ENCODE measurements at places on chromosomes 16 and 17.
A peak's percentile ranks its signal among the peaks of the same experiment; 100 is the strongest.

DNA sequence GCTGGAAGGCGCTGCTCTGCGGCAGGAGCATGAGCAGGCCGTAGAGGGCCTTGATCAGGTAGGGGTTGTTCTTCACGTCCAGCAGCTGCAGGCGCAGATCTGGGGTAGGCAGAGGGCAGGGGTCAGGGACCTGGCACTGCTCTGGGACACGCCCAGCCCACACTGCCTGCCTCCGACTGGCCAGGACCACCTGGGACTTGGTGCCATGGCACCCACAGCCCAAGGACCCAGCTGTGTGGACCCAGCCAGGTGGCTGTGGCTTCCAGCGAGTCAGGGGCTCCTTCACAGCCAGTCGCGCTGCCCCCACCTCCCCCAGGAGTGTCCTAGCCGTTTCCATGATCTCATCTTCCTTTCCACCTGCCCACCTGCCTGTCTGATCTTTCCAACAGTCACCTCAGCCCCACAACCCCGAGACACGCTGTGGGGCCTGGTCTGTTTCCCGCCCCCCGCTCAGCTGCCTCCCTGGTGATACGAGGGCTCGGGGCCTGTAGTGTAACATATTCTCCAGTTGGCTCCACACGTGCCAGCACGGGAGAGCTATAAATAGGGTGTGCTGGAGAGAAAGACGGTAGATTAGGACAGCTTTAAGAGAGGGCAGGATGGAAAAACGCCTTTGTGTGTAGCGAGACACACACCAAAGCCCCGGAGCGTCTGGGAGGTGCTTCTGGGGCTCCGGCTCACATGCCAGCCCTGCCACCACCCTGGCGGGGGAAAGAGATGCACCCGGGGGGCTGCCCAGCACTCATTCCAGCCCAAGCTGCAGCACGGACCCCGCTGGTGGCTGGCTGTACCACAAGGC is 7.2 kb upstream of the MTSS2 start:
- no peak for DNase-seq

- DNase-seq: no peak
Measured at GRCh38 chr16:86834451-86835035, 256.2 kb downstream of the FOXL1 start.

- no peak for DNase-seq
Measured at GRCh38 chr16:1989209-1990100, at the start of gene SYNGR3. TSS of gene SYNGR3 (plus strand) at chr16:1989970. CDS start at chr16:1990103, 133 bp downstream.

DNA sequence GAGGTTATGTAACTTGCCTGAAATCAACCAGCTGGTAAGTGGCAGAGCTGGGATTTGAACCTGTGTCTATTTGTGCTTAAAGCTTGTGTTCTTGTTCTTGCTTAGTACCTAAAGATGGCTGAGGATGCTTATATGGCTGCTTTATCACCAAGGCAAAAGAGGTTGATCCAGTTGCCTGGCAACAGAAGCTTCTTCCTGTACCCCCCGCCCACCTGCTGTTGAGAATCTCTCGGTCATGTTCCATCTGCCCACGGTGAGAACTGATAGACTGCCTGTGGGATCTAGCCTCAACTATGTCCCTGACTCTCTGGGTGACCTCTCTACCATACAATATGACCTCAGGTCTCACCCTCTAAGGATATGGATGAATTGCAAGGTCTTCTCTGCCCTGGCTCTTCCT is 60.7 kb downstream of the ABCC6 start:
- no peak for DNase-seq

GRCh38 chr17:48420823-48421222 is 9.2 kb downstream of the SKAP1 start:
- DNase-seq: no peak

- no peak for DNase-seq
Measured at GRCh38 chr17:334974-335481, 17.6 kb downstream of the RPH3AL start.

GRCh38 chr17:81334391-81334901 is 39.3 kb upstream of the SLC38A10 start:
- no peak for DNase-seq

GRCh38 chr17:79341816-79342215 is 267.2 kb downstream of the ENGASE start:
- DNase-seq: no peak

DNA sequence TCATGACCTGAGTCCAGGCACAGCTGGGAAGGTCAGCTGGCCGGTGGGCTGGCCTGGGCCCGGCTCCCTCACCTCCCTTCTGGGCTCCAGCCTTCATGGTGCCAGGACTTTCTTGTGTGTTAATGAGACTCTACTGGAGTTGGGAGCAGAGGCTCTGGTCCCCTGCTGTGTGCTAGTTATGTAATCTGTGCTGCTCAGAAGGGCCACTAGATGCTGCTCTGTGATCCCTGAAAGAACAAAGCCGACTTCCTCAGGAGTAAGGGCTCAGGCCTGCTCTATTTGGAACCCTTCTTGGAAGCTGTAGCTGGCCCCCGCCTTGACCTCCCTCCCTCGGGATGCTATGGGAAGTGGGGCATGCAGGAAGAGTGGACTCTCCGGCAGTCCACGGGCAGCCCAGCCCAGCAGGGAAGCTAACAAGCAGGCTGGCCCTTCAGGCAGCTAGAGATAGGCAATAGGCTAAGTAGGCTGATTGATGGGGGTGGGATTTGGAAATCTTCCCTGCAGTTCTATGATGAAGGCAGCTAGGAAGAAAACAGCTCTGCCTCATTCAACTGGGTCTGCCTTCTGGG is 3.3 kb upstream of the CDK5R1 start:
- DNase-seq: no peak

DNA sequence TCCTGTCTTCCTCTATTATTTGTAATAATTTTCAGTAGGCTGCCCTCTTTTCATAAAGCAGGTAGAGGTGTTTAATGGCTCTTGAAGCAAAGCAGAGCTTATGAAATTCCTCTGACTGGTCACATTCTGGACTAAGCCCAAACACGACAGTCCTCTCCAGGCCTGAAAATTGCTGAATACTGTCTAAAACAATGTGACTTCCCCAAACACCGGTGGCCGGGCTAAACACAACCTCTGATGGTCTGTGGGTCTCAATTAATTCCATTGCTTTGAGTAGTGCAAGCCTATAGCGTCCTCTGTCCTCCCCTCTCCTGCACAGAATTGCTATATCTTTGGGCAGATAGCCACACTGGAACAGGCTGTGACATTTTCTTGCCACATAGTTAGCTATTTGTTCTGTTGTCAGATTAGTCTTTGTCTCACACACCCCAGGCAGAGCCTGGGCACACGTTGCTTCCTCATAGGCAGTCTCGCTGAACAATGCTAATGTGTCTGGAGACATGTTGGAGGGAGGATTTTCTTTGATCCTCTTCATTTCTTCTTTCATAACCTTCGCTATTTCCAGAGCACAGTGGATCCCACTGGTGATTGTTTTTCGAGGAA is 10.8 kb upstream of the SLFN12L start:
- no peak for DNase-seq

GRCh38 chr17:39270923-39271322 is 45.2 kb upstream of the STAC2 start:
- DNase-seq: no peak

- no peak for DNase-seq
Measured at GRCh38 chr17:47638903-47639302, 10.8 kb upstream of the KPNB1 start.

DNA sequence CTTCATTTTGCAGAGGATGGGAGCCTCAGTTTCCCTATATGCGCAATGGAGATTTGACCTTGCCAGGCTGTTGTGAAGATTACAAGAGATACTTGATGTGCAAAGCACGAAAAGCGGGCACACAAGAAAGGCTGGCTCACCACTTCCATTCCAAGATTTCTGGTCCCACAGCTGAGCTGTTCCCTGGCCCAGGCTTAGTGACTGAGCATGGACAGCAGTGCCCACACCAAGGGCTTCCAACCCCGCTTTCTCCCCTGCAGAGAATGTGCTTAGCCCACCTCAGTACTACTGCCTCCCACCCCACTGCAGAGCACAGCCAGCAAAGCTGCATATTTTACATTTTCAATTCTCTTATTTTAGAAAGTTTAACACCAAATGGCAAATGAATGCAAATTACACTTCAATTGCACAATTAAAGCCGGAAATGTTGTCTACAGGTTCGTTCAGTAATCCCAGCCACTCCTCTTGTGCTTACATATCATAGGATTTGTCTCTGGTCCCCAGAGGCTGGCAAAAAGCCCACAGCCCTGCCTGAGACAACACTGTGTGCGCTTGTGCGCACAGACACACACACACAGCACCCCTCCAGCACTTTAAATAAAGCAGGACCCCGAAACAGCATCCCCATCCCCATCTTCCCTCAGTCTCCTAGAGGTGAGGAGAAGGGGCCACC is 51.8 kb downstream of the VAC14 start:
- no peak for DNase-seq

DNA sequence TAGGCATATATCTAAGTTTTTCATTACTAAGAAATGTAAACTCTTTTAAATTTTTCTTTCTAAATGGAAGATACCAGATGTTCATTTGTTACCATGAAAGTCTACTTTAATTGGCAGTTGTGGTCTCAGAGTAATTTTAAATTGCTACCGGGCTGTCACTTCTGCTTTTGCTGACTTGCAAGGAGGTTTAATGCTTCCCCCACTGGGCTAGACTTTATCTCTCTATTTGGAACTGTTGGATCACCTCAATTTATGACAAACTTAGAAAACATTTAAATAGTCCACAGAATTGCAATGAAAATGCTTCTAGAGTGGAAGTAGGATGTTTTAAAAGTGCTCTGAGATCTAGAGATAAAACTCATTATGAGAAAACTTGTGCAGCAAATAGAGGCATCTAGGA is 479.8 kb upstream of the GOT2 start:
- no peak for DNase-seq

DNA sequence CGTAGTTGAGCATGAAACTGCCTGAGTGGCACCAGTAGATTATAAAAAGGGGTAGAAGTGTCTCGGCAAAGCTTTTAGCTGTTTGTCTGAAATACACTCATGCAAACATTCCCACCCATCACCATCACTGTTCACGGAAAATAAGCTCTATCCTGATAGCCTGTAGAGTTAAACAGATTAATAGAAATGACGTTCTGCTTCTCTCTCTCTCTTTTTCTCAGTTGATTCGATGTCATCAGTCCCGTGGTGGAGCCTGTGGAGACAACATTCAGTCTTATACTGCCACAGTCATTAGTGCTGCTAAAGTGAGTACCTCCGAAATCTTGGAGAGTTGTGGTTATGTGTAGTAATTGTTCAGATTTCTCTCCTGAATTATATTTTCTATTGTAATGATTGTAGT is 224.7 kb downstream of the BCAS3 start:
- DNase-seq: no peak

DNA sequence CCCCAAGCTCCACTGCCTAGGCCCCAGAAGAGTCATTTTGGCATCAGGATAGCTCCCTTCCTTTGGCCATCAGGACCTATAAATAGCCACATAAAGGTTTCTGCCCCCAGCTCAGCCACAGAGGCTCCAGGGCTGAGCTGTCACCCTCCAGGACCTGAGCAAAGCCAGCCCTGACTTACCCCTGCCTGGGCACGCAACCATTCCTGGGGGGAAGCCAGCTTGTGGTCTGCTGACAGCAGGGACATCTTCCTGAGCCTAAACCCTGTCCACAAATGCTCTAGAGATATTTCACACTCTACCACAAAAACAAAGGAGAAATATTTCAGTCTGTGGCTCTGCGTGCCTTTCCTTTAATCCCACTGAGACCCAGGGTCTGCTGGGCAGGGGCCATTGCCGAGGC is 123.7 kb upstream of the CCL2 start:
- no peak for DNase-seq

- no peak for DNase-seq
Measured at GRCh38 chr17:83150369-83151055, 71.1 kb downstream of the METRNL start.

DNA sequence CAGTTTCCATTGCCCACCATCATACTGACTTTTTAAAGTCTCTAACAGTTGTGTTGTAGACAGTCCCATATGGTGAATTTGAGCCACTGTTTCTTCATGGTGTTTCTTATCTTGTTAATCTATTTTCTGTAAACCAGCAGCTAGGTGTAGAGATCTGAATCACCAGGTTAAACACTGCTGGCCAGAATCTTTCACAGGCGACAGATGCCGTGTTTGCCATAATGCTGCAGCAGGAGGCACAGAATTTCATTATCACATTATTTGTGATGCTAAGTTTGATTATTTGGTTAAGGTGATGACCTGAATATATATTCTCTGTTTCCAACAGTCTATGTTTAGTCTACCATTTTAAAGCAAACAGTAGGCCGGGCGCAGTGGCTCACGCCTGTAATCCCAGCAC is 11.5 kb upstream of the CNGB1 start:
- no peak for DNase-seq

- DNase-seq: no peak
Measured at GRCh38 chr17:10077561-10078299, 120.7 kb downstream of the GAS7 start.

- DNase-seq: no peak
Measured at GRCh38 chr17:5872831-5873230, 197.3 kb upstream of the WSCD1 start.

- DNase-seq: no peak
Measured at GRCh38 chr17:72714357-72714966, 378.0 kb downstream of the SLC39A11 start.

DNA sequence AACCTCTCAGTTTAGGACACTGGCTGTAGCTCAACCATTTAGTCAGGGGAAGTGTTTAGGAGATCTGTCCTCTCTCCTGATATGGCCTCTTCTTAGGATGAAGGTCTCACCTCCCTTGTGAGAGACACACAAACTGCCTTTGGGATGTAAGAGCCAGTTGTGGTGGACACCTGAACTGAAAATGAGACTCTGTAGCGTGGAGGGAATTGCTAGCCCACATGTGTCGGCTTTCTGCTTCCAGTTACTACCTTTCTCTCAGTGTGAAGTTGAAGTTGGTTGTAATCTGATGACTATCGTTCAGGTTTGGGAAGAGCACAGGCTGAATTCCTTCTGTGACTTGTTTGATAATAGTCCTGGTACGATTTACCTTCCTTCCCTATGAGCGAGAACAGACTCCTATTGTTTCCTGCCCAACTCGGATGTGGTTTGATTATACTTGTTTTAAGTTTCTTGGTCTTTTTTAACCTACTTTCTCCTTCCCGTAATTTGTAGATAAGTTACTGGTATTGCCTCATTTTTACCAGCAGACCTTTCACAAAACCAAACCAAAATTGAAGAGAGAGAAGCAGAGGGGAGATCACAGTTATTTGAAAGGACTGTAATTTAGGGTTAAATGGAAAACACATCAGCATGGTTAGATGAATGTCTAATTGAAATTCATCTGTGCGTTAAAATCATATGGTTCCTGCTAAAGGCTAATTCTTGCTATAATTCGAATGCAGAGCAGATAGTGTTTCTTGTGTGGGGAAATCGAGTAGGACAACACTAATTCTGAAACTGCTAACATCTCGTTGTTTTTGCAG is 43.2 kb downstream of the CLEC16A start:
- peak; percentile 80 for DNase-seq

Data from T-helper 1 cell (primary cell).